ENCODE measurements at places on chromosomes 4 and X. TPM values are rescaled to one million over a fixed set of nuclear protein-coding genes. Genes with fewer than 3 reads are reported as not detected.

DNA sequence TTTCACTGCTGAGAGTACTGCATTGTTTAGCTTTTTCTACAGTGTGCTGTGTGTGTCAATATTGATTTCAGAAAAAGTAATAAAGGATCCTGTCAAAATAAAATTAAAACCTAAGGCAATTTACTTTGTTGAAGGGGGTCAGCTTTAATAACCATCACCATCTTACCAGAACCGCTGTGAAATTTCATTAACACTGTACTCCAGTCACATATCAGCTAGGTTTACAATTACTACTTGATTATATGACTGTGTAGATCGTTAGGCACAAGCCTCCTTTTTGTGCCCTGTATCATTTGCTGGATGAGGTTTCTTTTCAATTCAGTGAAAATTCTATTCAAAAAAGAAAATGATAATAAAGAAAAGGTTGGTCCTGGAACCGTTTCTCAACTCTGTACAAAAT lies 917.2 kb downstream of the CENPC start:
- H3K27ac ChIP-seq = no peak overlapping the region
- no peak for DNase-seq
- no peaks in the 10 kb centered on the region for H3K27me3 ChIP-seq
- no peaks in the 10 kb centered on the region for H3K36me3 ChIP-seq

GRCh38 chrX:110847334-110847733 lies 51.7 kb upstream of the CHRDL1 start:
- H3K27me3 ChIP-seq = no peaks in the 10 kb centered on the region
- peak; percentile 43 for DNase-seq
- H3K36me3 ChIP-seq = no peaks in the 10 kb centered on the region
- H3K4me1 ChIP-seq = no peaks in the 10 kb centered on the region
- no peak overlapping the region for H3K27ac ChIP-seq

- H3K36me3 ChIP-seq = peaks cover 5% of the 10 kb centered on the region
- H3K4me1 ChIP-seq = no peaks in the 10 kb centered on the region
- H3K27ac ChIP-seq = no peak within 1 kb of the TSS
- peak within 1 kb of the TSS; percentile 88 for H3K4me3 ChIP-seq
- H3K27me3 ChIP-seq = no peaks in the 10 kb centered on the region
These were observed at the start of gene ARMCX2 for GRCh38 chrX:101659601-101660063. Gene ARMCX2 (minus strand): TSS chrX:101659850. CDS start chrX:101657588, 2,262 bp downstream.

- H3K4me3 ChIP-seq = no peak overlapping the region
- H3K36me3 ChIP-seq = no peaks in the 10 kb centered on the region
- no peak for DNase-seq
- H3K27ac ChIP-seq = no peak overlapping the region
- no peaks in the 10 kb centered on the region for H3K27me3 ChIP-seq
These were observed 17.3 kb downstream of the FNIP2 start for GRCh38 chr4:158786121-158786601.

GRCh38 chr4:173405840-173406606 lies 7.1 kb upstream of the SCRG1 start:
- H3K27me3 ChIP-seq = no peaks in the 10 kb centered on the region
- no peaks in the 10 kb centered on the region for H3K4me1 ChIP-seq
- no peak for DNase-seq
- no peak overlapping the region for H3K4me3 ChIP-seq

DNA sequence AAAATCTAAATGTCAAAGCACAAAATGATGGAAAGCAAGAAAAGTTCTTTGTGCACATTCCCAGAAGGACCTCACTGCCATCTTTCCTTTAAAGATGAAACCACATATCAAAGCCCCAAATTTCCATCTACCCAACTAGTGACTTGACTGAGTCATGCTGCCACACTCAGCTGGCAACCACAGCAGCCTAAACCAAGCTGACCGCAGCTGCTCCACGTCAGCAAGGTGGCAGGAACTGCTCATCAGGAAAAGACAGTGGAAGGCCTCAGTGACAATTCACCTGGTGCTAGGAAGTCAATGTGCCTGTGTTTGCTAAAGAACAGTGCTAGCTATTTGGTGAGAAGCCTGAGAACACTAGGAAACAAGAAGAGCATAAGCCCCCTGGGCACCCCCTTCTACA lies 26.1 kb downstream of the ACOX3 start:
- H3K4me3 ChIP-seq = no peak overlapping the region
- no peaks in the 10 kb centered on the region for H3K4me1 ChIP-seq
- DNase-seq = no peak
- peaks cover 84% of the 10 kb centered on the region for H3K36me3 ChIP-seq
- H3K27me3 ChIP-seq = no peaks in the 10 kb centered on the region

GRCh38 chr4:83062739-83063138 lies 27.8 kb downstream of the COPS4 start:
- peaks cover 55% of the 10 kb centered on the region for H3K36me3 ChIP-seq
- no peak for DNase-seq
- H3K4me3 ChIP-seq = no peak overlapping the region

GRCh38 chr4:72997409-72997808 lies 72.1 kb downstream of the COX18 start:
- no peaks in the 10 kb centered on the region for H3K4me1 ChIP-seq
- DNase-seq = no peak
- H3K36me3 ChIP-seq = no peaks in the 10 kb centered on the region

DNA sequence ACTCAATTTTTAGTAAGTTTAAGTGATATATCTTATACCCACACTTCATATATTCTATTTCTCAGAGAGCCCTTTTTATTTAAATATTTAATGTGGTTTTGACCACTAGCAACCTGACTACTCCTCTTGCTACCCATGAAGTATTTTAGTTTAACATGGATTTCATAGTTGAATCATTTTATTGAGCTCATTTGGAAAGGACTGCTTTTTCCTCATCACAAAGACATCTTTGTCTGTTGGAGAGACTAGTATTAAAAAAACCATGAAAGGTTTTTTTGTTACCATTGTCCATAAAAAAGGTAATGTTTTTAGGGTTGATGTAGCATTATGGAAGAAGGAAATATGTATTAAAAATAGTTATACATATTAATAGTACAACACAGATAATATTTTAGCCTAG lies 139.5 kb downstream of the RAPGEF2 start:
- no peaks in the 10 kb centered on the region for H3K4me1 ChIP-seq
- DNase-seq = no peak
- H3K4me3 ChIP-seq = no peak overlapping the region
- H3K27me3 ChIP-seq = no peaks in the 10 kb centered on the region
- peaks cover 16% of the 10 kb centered on the region for H3K36me3 ChIP-seq

MAGEC1 gene
- total RNA-seq = not detected

TENM3 gene
- total RNA-seq = 39.5 TPM

SMIM10L2A gene
- total RNA-seq = 3.6 TPM

MTCP1 gene
- total RNA-seq = 12.6 TPM

FHL1 gene
- total RNA-seq = 26.4 TPM
